ENCODE measurements at places on chromosomes 7 and 10. TPM values are rescaled to one million over a fixed set of nuclear protein-coding genes. Genes with fewer than 3 reads are reported as not detected.

Gene FAM24B
- 14.2 TPM for total RNA-seq

Gene OR13A1
- not detected for total RNA-seq

Gene CD36
- not detected for total RNA-seq

Gene CTAGE15
- total RNA-seq = not detected

Gene DKK1
- 341 TPM for total RNA-seq

Gene ZNF425
- 1.0 TPM for total RNA-seq

Gene AGR2
- total RNA-seq = 161 TPM

Gene CYP3A7
- total RNA-seq = not detected

Gene NEURL1
- 0.21 TPM for total RNA-seq

Gene TPST1
- 9.4 TPM for total RNA-seq

Gene HTRA1
- 52.8 TPM for total RNA-seq

Gene CALML3
- not detected for total RNA-seq

All from A549 treated with CpdA at 1 μM for 4 hours (cell line).